ENCODE measurements at places on chromosomes 2 and 18.

- DNase-seq = no peak
Observed at GRCh38 chr18:58242968-58243367, 198.9 kb downstream of the NEDD4L start.

DNA sequence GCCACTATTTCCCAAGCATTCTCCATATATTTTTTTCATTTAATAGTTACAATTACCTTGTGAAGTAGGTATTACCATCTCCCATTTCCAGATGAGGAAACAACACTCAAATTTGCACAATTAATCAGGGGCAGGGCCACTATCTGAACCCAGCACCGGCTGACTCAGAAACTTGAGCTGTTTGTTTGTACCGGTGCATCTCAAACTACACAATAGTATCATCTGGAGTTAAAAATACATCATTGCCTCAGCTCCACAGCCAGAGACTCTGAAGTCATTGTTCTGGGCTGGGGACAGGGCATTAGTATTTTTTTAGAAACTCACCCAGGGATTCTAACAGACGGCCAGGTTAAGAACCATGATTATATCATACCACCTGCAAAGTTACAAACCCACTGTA is 55.9 kb downstream of the CDCA7 start:
- no peak for DNase-seq

- DNase-seq = no peak
Observed at GRCh38 chr2:45743531-45744396, 92.3 kb downstream of the PRKCE start.

DNA sequence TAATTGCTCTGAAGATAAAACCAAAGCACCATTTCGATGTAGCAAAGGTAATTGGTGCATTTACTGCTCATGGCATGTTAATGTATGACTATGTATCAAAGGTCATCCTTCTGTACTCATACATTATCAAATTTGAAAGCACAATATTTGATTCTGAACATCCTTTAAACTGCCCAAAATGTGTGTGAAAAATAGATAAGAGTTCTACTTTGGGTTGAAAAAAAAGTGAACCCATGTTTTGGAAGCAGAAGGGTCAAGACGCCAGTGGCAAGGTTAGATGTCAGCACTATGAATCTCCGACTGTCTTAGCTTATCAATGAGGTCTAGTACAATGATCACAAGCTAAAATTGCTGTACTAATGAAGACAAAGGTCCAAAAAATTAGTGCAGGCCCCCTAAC is 83.1 kb downstream of the LNPK start:
- DNase-seq = no peak

DNA sequence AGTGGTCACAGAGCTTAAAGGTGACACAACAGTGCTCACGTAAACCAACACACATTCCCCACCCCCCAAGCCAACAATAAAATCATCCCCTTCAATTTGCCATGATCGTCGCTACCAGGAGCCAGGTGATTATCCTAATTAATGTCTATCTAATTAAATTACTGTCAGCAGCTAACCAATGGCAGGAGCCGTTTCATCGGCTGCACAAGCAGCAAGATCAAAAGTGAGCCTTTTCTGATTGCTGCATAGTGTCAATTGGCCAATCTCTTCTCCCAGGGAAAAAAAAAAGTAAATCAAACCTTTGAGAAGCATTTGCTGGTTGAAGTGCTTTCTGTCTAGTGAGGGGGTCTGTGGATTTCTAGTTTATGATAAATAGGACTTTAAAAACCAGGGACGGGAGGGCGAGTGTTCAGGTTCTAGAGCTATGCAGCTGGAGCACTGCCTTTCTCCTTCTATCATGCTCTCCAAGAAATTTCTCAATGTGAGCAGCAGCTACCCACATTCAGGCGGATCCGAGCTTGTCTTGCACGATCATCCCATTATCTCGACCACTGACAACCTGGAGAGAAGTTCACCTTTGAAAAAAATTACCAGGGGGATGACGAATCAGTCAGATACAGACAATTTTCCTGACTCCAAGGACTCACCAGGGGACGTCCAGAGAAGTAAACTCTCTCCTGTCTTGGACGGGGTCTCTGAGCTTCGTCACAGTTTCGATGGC is at the start of gene TBR1:
Gene TBR1, plus strand, starts transcription at position 311 of the 721 bp plus-strand sequence. Its CDS starts 114 bp downstream, at position 425.
- no peak for DNase-seq

All from T-cell (primary cell).